ENCODE measurements at places on chromosomes 12 and 14.

GRCh38 chr14:100791348-100791735 is 34.6 kb upstream of the MEG3 start:
- DNase-seq, result no peak

DNA sequence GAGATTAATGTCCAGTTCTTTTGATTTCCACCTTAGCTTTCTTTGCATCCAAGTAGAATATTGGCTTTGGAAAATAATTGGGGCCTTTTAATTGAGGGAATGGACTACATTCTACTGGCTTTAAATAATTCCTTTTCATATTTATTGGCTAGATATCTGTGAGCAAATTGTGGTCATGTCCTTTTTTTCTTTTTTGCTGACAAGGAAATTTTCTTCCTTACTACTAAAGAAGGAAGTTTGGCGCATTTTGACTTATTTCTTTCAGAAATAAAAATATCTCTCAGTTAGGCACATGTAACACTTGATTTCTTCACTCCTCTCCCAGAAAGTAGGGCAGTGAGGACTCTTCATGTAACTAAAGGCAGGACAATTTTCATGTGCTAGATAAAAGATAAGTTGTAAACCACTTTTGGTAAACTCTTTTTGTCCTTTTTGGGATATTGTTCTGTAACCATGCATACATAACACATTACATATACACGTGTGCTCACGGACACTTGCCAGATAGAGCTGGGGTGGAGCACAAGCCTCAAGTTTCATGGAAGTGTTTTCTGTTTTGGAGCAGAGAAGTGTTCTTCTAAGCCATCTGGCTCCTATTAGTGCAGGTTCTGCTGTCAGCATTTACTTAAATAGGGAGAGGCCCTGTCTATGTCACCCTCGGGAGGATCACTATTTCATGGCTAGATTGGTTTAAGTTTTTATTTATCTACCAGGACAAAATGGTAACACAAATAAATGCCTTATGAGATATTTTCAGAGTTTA is 85.1 kb upstream of the LRIG3 start:
- no peak for DNase-seq

GRCh38 chr14:105201156-105201924 is 20.2 kb upstream of the NUDT14 start:
- DNase-seq, result no peak

DNA sequence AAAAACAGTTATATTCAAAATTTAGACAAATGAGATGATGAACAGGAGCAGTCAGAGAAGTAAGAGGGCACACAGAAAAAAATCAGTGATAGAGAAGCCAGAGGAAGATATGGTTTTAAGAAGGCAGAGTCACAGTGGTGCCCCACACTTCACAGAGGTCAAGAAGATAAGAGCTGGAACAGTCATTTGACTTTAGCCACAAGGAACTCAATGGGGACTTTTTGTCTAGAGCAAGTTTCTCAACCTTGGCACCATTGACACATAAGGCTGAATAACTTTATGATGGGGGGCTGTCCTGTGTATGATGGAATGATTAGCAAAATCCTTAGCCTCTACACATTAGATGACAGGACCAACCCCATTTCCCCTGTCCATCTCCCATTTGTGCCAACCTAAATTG is 172.8 kb upstream of the PLEKHG7 start:
- no peak for DNase-seq

DNA sequence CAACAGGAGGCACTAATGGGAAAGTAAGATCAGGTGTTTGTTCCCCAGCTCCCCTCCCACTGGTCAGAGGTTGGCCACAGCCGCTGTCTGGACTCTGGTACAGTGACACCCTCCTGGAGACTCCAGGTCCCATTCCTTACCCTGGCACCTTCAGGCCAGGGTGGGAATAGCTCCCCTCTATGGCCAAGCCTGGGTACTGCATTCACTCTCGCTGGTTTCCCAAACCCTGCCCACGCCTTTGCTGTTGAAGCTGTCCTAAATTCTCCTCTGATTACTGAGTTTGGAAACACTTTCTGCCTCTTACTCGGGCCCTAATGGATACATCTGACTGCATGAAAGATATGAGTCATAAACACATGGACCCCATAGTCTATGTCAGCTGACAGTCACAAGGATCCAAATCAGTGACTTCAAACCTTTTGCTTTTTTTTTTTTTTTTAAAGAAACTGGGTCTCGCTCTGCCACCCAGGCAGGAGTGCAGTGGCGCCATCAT is 17.9 kb downstream of the HRK start:
- no peak for DNase-seq

GRCh38 chr12:111818340-111818739 is 23.7 kb upstream of the MAPKAPK5 start:
- DNase-seq, result no peak

- no peak for DNase-seq
Measured at GRCh38 chr12:58225203-58225877, 284.0 kb downstream of the ATP23 start.

GRCh38 chr12:101925361-101925760 is 48.0 kb downstream of the DRAM1 start:
- no peak for DNase-seq
